Placental pericyte (primary cell): ENCODE measurements at places on chromosomes 3 and 15. TPM values are rescaled to one million over a fixed set of nuclear protein-coding genes. Genes with fewer than 3 reads are reported as not detected.

The GABRR3 gene
- not detected in 2 replicates for total RNA-seq

The STRIT1 gene
- total RNA-seq, result not detected in 2 replicates

The GCNT3 gene
- total RNA-seq, result under 0.01 TPM in 1 of 2 replicates, not detected in the other

The CAND2 gene
- 2.6 and 3.1 TPM in 2 replicates for total RNA-seq

The FMN1 gene
- 0.22 and 3.0 TPM in 2 replicates for total RNA-seq

The PDZRN3 gene
- total RNA-seq, result 15.3 and 67.4 TPM in 2 replicates

The SLC51B gene
- not detected in 2 replicates for total RNA-seq

The CHL1 gene
- not detected in 2 replicates for total RNA-seq

The SSUH2 gene
- total RNA-seq, result not detected in 2 replicates

The GOLGA8N gene
- total RNA-seq, result 0.88 and 1.0 TPM in 2 replicates

The EPHB3 gene
- total RNA-seq, result 1.1 and 2.6 TPM in 2 replicates

The FOXP1 gene
- 100 and 133 TPM in 2 replicates for total RNA-seq

The P2RY1 gene
- under 0.01 and 0.43 TPM in 2 replicates for total RNA-seq

The MME gene
- total RNA-seq, result 354 and 1,210 TPM in 2 replicates

The ERC2 gene
- total RNA-seq, result under 0.01 TPM in 1 of 2 replicates, not detected in the other

The ARRDC4 gene
- total RNA-seq, result 2.8 and 3.9 TPM in 2 replicates

The CD80 gene
- not detected in 2 replicates for total RNA-seq

The CCDC39 gene
- not detected in 2 replicates for total RNA-seq

The SEMA3G gene
- total RNA-seq, result under 0.01 TPM in 2 replicates

The PP2D1 gene
- not detected in 2 replicates for total RNA-seq

The CNTN3 gene
- total RNA-seq, result 0.66 and 2.6 TPM in 2 replicates

The CCR3 gene
- not detected in 2 replicates for total RNA-seq

The BSN gene
- 0.14 and 0.22 TPM in 2 replicates for total RNA-seq

The RTP4 gene
- 1.1 and 1.4 TPM in 2 replicates for total RNA-seq

The GOLGA8T gene
- total RNA-seq, result not detected in 2 replicates

The VGLL3 gene
- 27.6 and 85.9 TPM in 2 replicates for total RNA-seq

The MTHFS gene
- total RNA-seq, result 12.2 and 26.5 TPM in 2 replicates

The ARHGEF26 gene
- total RNA-seq, result 5.5 and 6.0 TPM in 2 replicates

The PATL2 gene
- total RNA-seq, result 0.44 and 1.9 TPM in 2 replicates

The RAB43 gene
- 21.4 and 38.2 TPM in 2 replicates for total RNA-seq

The TRAIP gene
- total RNA-seq, result 0.66 and 8.2 TPM in 2 replicates

The SV2B gene
- under 0.01 TPM in 1 of 2 replicates, not detected in the other for total RNA-seq

The EXD1 gene
- total RNA-seq, result not detected in 2 replicates

The SQOR gene
- total RNA-seq, result 86.5 and 90.4 TPM in 2 replicates

The MKRN2 gene
- 44.2 and 45.7 TPM in 2 replicates for total RNA-seq

The FEZF2 gene
- not detected in 2 replicates for total RNA-seq
